WTC11 (cell line): ENCODE measurements at places on chromosomes 16 and 17.
A peak's percentile ranks its signal among the peaks of the same experiment; 100 is the strongest.

GRCh38 chr16:55487048-55487803 is 8.2 kb downstream of the MMP2 start:
- H3K36me3 ChIP-seq, result peaks cover 27% of the 10 kb centered on the region
- H3K4me1 ChIP-seq, result no peaks in the 10 kb centered on the region; the same call in 1 of the 2 replicates
- H3K27me3 ChIP-seq, result no peaks in the 10 kb centered on the region; the same call in 1 of the 2 replicates
- DNase-seq, result no peak
- H3K27ac ChIP-seq, result no peak overlapping the region
- H3K4me3 ChIP-seq, result no peak overlapping the region

GRCh38 chr16:79261944-79262552 is 338.5 kb downstream of the MAF start:
- H3K27me3 ChIP-seq, result no peaks in the 10 kb centered on the region
- no peaks in the 10 kb centered on the region for H3K36me3 ChIP-seq
- peaks cover 4% of the 10 kb centered on the region; the same call in 1 of the 2 replicates for H3K4me1 ChIP-seq
- H3K27ac ChIP-seq, result no peak overlapping the region
- H3K4me3 ChIP-seq, result no peak overlapping the region

GRCh38 chr17:16516594-16517051 is 24.6 kb upstream of the LRRC75A start:
- DNase-seq, result no peak
- H3K4me3 ChIP-seq, result no peak overlapping the region
- H3K4me1 ChIP-seq, result peaks cover 31% of the 10 kb centered on the region
- H3K36me3 ChIP-seq, result no peaks in the 10 kb centered on the region
- H3K27ac ChIP-seq, result no peak overlapping the region

DNA sequence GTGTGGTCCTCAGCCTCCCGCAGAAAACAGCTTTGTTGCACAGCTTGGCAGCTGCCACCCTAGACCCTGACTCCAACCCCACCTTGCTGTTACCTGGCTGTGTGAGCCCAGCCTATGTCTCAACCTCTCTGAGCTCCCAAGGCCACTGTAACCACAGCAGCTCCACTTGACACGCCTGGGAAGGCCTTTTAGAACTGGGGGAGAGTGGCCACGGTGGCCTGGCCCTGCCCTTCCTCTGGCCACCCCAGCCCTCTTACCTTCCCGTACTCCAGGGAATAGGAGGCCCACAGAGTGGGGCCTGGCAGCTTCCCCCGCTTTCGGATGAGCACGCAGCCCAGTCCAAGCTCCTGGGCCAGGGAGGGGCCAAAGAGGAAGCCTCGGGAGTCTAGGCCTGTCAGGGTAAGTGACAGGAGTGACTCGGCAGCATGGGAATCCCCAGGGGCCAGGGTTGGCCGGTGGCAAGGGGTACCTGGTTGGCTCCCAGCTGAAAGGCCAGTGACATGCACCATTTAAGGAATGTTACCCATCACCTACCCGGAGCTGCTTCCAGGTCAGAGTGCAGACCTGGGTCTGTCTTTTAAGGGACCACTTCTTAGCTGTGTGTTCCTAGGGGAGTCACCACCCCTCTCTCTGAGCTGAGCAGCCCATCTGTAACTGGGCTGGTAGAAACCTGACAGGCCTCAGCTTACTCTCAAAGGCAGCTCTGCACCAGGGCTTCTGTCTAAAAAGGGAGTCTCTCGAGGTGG is 1.4 kb downstream of the APRT start:
- peak overlapping the region; percentile 65 for H3K27ac ChIP-seq
- H3K27me3 ChIP-seq, result no peaks in the 10 kb centered on the region
- DNase-seq, result no peak
- H3K4me3 ChIP-seq, result peak overlapping the region; percentile 87
- peaks cover 39% of the 10 kb centered on the region for H3K36me3 ChIP-seq
- peaks cover 14% of the 10 kb centered on the region for H3K4me1 ChIP-seq

DNA sequence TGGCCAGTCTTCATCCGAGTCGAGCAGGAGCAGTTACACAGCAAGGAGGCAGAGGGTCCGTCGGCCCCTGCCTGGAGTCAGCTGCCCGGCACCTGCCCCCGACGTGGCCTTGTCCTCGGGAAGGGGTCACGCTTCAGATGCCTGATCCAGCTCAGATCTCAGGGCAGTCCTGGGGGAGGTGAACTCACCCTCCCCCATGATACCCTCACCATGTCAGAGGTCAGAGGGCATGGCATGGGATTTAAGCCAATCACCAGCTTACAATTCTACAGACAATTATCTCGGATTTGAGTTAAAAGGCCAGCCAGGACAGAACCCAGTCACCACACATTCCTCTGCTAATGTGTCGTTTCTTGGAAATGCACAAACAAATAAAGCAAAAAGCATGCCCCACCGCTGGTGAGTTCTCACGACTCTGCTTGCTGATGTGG is 211.3 kb downstream of the FOXL1 start:
- H3K4me3 ChIP-seq, result no peak overlapping the region
- H3K4me1 ChIP-seq, result peaks cover 42% of the 10 kb centered on the region
- no peak overlapping the region; the same call in 1 of the 2 replicates for H3K27ac ChIP-seq
- no peaks in the 10 kb centered on the region for H3K27me3 ChIP-seq
- H3K36me3 ChIP-seq, result no peaks in the 10 kb centered on the region
- DNase-seq, result no peak

DNA sequence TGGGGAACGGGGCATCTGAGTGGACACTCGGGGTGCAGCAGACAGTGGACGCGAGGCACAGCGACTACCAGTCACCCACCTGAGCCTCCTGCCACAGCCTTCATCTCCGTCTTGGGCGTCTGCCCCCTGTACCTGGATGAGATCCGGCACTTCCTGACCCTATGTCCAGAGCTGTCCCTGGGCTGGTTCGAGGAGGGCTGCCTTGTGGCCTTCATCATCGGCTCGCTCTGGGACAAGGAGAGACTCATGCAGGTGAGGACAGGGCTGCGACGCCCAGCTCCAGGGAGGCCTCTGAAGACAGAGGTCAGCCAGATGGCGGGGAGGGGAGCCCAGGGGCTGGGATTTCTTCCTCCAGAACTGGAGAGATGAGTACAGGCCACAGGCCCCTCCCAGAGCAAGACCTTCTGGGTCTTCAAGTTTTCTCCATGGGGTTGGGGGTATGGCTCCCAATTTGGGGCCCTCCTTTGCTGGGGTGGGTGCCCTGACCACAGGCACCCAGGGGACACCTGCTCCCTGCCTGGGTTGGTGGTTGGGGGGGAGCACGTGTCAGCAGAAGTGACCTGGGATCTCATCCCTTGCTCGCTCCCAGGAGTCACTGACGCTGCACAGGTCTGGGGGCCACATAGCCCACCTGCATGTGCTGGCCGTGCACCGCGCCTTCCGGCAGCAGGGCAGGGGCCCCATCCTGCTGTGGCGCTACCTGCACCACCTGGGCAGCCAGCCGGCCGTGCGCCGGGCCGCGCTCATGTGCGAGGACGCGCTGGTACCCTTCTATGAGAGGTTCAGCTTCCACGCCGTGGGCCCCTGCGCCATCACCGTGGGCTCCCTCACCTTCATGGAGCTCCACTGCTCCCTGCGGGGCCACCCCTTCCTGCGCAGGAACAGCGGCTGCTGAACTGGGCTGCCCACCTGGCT is 1.9 kb downstream of the AANAT start:
- no peak overlapping the region for H3K27ac ChIP-seq
- H3K4me3 ChIP-seq, result no peak overlapping the region
- H3K4me1 ChIP-seq, result peaks cover 8% of the 10 kb centered on the region
- DNase-seq, result no peak

DNA sequence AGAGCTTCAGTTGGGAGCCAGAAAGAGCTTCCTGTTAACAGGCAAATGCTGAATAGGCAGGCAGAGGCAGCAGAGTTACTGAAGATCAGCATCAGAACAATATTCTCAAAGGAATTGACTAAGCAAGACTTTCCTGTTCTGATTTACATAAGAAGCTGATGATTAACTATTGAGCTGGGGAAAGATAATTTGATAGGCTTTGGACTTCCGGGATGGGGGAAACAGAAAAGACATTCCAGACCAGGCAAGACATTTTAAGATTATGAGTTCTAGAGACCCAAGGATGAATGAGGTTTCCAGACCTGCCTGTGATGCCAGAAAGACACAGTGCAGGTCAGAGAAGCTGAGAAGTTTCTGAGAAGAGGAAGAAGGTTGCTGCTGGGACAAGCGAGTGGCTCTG is at the start of gene CES5A:
Gene CES5A (minus strand): TSS at position 101 of the 400 bp plus-strand sequence. CDS start 152 bp downstream, outside the sequence.
- H3K36me3 ChIP-seq, result 0 out of 2 replicates have a peak, but pooled peaks cover 9% of the 10 kb centered on the region
- H3K4me1 ChIP-seq, result no peaks in the 10 kb centered on the region
- H3K4me3 ChIP-seq, result no peak within 1 kb of the TSS
- H3K27ac ChIP-seq, result no peak within 1 kb of the TSS
- H3K27me3 ChIP-seq, result no peaks in the 10 kb centered on the region; the same call in 1 of the 2 replicates
- no peak for DNase-seq

- DNase-seq, result no peak
- H3K36me3 ChIP-seq, result peaks cover 15% of the 10 kb centered on the region
Observed at GRCh38 chr16:10665166-10665565, 29.6 kb downstream of the TEKT5 start.

DNA sequence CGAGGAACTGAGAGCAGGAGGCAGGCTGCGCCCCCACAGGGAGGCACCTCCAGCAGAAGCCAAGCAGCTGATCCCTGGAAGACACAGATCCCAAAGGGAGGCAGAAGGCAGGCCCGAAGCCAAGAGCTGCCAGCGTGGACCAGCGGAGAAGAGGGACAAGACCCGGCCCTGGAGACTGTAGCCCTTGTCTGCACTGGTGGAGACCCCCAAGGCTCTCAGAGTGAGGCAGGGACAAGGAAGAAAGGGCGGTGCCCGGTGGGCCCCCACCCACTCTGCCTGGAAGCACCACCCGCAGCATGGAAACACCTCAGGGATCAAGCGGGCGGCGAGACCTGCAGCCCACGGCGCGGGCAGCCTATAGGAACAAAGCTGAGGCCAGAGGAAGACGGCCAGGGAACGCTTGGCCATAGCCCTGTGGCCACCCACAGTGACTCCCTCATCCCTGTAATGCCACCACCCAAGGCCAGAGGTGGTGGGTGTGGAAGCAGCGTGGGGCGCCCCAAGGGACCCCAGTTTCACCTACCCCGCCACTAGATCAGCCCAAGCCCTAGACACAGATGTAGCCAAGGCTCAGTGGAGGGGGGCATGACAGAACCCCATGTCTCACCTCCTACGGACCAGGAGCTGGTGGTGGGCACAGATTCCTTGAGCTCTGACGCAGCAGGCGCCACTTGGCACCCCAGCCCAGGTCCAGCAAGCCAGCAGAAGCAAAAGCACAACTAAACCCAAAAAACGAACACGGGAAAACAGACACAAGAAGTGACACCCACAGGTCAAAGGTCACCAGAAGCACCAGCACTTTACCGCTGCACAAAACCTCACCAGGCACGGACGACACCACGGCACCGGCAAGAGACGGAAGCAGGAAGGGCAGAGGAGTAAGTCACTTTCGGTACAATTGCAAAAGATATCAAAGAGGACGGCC is 2.9 kb upstream of the SIRT7 start:
- no peak overlapping the region for H3K4me3 ChIP-seq
- peak overlapping the region; percentile 85 for H3K27ac ChIP-seq
- no peak for DNase-seq
- H3K27me3 ChIP-seq, result no peaks in the 10 kb centered on the region
- H3K4me1 ChIP-seq, result peaks cover 36% of the 10 kb centered on the region

- peaks cover 8% of the 10 kb centered on the region; the same call in 1 of the 2 replicates for H3K36me3 ChIP-seq
- peak within 1 kb of the TSS; percentile 98 for H3K4me3 ChIP-seq
- no peaks in the 10 kb centered on the region for H3K27me3 ChIP-seq
Observed at GRCh38 chr16:29899516-29900101, at the start of gene SEZ6L2. Gene SEZ6L2 (minus strand): TSS chr16:29899550. CDS start chr16:29899019, 531 bp downstream.

DNA sequence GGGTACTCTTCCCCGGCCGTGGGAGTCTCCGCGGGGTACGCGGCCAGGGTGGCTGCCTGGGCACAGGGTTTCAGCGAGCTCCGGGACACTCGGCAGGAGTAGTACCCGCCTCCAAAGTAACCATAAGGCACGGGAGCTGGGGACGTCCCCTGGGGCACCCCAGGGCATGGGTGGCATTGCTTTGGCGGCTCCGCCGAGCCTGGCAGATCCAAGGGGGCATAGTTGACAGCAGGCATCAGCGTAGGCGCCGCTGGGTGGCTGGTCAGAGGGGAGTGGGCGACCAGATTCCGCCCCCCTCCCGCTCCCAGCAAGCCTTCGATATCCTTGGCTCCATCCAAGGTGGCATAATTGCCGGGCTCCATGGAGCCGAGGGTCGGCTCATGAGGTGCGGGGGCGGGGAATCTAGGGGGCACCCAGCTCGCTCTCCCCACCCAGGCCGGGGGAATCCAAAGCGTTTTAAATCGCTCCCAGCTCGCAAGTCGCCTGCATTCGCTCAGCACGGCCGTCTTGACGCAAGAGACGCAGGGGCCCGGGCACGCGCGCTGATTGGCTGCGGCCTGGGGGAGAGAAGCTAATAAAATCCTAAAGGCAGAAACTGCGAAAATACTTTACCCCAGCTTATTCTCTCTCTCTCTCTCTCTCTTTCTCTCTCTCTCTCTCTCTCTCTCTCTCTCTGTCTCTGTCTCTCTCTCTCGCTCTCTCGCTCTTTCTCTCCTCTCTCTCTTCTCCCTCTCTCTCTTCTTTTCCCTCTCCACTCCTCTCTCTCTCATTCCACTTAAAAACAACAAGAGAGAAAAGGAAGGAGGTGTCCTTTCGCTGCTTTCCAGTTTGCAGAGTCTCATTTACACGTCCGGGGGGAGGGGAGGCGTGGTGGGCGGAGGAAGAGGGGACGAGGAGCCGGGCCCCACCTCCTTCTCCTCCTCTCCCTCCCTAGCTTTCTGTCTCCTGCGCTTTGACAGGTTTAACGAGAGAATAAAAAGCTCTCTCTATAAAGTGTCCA is at the start of gene HOXB13:
Gene HOXB13 (minus strand): TSS at position 519 of the 1,000 bp plus-strand sequence. CDS start 157 bp downstream, at position 362.
- no peaks in the 10 kb centered on the region for H3K36me3 ChIP-seq
- peaks cover 100% of the 10 kb centered on the region for H3K27me3 ChIP-seq
- DNase-seq, result no peak
- H3K4me3 ChIP-seq, result peak within 1 kb of the TSS; percentile 74
- H3K27ac ChIP-seq, result peak within 1 kb of the TSS; percentile 81

GRCh38 chr16:61179561-61179960 is 856.7 kb downstream of the CDH8 start:
- H3K27me3 ChIP-seq, result no peaks in the 10 kb centered on the region
- H3K4me1 ChIP-seq, result peaks cover 9% of the 10 kb centered on the region; the same call in 1 of the 2 replicates
- no peak overlapping the region for H3K27ac ChIP-seq
- H3K36me3 ChIP-seq, result no peaks in the 10 kb centered on the region

DNA sequence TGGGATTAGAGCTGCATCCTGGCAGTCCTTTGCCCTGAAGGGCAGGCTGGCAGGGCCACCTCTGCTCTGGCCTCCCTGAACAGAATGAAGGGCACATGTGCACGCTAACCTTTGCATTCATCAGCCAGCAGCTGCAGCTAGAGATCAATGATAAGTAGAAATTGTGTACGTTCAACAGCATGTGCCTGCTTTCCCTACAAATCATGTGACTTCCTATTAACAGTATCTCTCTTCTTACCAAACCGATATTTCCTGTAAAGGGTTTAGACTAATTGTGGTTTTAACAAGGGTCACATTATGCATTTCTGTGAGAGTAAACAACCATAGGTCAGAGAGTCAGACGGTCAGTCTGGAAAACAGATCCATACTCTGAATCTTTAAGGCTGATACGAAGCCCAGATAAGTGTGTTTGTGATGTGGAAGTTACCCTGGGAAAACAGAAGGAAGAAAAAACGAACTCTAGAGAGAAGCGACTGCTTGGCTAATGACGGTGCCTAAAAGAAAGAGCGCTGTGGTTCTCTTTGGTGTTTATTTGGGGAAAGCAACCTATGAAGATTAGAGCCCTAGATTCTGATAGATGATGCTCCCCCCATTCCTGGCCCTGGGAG is 219.4 kb downstream of the MAF start:
- H3K36me3 ChIP-seq, result 0 out of 2 replicates have a peak, but pooled peaks cover 2% of the 10 kb centered on the region
- H3K4me3 ChIP-seq, result no peak overlapping the region
- peaks cover 2% of the 10 kb centered on the region; the same call in 1 of the 2 replicates for H3K27me3 ChIP-seq
